ENCODE measurements at places on chromosomes 7 and 10.
A peak's percentile ranks its signal among the peaks of the same experiment; 100 is the strongest.

GRCh38 chr7:120218712-120219111, 54.3 kb upstream of the KCND2 start:
- no peak for DNase-seq

DNA sequence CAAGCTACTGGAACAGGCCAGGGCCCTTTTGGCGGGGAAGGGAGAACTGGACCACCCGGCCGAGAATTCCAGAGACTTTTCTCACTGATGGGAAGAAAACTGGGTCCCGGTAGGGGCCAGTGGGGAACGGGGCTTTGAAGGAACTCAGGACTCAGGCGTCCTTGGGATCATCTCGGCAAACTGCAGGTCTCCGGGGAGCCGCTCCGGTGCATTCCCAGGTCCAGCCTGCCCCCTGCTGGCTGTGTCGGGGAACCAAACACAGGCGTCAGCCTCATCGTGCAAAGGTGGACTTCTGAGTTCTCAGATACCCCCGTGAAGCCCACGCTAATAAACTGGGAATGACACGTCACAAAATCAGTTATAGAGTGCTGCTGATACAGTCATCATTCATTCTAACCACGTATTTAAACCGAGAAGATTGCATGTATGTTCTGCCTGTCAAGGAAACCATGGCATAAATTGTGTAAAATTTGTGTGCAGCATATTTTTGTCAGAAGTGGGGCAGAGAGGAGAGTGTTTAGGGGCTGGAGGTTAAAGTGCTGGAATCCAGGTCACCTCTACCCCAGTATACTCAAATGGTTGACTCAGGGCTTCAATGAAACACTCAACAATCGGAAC, 76.1 kb upstream of the CPXM2 start:
- peak; percentile 44 for DNase-seq

DNA sequence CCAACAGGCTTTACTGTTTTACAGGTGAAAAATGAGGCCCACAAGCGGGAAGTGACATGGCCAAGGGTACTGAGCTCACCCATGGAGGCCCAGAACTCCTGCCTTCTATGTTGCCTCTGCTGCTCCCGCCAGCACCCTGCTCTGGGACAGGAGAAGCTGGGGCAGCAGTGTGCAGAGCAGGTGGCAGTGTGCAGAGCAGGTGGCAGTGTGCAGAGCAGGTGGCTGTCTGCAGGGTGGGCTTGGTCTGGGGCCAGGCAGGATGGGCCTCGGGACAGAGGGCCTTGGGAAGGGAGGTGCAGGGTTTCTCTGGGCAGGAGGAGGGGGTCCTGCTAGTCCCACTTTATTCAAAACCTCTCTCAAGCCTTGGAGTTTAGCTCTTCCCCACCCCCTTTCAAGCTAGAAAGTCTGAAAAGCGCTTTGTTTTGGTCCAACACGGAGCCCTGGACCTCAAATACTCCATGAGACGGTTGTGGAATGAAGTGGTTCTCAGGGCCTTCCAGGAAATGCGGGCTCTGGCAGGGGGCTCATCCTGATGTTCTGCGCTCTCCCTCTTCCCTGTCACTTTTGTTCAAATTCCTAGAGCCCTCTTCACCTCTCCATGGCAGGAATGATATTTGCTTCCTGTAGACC, 26.8 kb downstream of the TSPAN15 start:
- DNase-seq, result no peak

- DNase-seq, result no peak
These were observed 70.2 kb upstream of the RAPGEF5 start for GRCh38 chr7:22427104-22427503.

GRCh38 chr7:108570146-108570755, 577 bp downstream of the DNAJB9 start:
- peak; percentile 50 for DNase-seq

- DNase-seq, result no peak
These were observed 189.4 kb upstream of the LRGUK start for GRCh38 chr7:133937786-133938185.

DNA sequence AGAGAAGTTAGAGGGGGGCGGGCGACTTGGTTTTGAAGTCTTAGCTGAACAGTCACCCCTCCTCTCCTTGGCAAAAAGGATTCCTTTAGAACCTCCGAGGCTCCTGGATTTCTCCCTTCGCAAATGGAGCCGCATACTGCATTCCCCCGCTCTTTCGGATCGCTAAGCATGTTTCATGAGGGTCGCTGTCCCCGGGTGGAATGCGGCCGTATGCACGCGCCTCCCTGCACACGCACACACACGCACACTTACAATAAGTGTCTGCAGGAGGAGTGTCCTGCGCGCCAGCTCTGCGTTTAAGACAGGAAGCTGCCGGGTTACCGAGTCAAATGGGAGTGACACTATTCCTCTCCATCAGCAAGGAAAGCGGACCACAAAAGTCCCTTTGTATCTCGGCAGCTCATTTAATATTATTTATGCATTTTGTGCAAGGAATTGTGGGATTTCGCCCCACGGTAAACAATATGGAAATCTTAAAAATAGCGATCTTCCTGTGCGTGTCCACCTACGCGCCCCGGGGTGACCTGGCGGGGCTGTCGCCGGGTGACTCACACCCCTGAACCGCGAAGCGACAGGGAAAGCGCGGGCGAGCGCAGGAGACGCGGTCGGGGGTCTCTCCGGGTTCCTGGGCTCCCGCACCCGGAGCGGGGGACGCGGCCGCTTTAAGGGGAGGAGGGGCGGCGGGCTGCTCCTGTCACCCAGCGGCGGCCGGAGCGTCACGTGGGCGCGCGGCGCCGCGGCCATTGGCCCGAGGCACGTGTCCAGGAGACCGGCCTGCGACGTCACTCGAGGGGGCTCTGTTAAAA, 988 bp upstream of the EN2 start:
- DNase-seq, result peak; percentile 13

DNA sequence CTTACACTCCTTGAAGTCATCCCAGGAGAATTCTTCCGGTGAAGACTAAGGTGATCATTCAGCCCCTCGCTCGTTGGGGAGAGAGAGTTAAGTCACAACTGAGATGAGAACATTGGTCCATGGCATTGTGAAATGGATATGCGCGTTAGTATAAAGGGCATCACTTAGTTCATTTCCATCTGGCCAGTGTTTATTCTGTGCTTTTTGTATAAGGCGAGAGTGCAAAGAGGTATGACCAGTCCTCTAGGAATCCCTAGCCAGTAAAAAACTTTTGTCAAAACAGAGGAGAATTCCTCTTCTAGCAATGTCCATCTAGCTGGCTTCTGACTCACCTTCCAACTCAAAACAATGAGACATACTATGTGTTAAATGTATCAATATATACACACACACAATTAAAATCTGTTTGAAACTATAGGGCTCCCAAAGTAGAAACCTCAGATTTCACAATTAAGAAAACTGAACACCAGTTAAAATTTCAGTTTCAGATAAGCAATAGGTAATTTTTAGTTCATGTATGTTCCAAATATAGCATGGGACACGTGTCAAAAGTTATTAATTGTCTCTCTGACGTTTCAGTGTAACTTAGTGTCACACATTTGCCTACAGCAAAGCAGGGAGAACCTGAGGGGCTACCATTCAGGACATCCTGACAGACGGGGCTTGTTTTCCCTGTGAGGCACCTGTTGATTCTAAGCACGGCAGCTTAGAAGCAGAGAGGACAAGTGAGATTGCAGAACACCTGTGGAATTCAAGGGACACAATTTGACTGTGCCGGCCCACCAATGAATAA, 158.9 kb downstream of the KLF6 start:
- no peak for DNase-seq

- DNase-seq, result no peak
These were observed 102.1 kb upstream of the SHH start for GRCh38 chr7:155914341-155914740.

DNA sequence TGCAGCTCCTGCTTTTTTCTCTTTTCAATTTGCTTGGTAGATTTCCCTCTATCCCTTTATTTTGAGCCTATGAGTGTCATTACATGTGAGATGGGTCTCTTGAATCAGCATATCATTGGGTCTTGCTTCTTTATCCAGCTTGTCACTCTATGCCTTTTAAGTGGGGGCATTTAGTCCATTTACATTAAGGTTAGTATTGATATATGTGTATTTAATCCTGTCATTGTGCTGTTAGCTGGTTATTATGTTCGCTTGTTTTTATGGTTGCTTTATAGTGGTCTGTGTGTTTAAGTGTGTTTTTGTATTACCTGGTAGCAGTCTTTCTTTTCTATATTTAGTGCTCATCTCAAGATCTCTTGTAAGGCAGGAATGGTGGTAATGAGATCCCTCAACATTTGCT, 17.0 kb downstream of the GIMAP7 start:
- no peak for DNase-seq

DNA sequence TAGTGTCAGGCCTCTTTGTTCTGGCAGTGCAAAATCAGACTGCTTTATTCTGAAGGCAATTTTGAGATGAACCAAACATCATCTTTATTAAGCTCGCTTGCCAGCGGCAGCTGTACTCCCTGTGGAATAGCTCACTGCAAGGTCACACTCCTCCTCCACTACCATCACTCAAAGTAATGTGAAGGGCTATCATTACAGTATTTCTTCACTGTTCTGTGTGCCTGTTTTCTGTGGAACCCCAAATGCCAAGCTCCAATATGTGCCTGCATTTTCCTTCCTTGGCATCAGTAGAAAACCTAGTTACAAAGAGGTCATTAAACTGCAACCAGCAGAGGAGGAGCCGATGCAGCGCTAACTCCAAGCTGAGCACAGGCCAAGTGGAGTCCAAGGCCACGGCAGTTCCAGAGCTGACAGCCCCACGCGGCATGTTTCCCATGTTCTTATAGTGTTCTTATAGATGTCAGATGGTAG, 21.4 kb downstream of the BCCIP start:
- no peak for DNase-seq

GRCh38 chr7:129906700-129907099, 46.1 kb downstream of the UBE2H start:
- no peak for DNase-seq

DNA sequence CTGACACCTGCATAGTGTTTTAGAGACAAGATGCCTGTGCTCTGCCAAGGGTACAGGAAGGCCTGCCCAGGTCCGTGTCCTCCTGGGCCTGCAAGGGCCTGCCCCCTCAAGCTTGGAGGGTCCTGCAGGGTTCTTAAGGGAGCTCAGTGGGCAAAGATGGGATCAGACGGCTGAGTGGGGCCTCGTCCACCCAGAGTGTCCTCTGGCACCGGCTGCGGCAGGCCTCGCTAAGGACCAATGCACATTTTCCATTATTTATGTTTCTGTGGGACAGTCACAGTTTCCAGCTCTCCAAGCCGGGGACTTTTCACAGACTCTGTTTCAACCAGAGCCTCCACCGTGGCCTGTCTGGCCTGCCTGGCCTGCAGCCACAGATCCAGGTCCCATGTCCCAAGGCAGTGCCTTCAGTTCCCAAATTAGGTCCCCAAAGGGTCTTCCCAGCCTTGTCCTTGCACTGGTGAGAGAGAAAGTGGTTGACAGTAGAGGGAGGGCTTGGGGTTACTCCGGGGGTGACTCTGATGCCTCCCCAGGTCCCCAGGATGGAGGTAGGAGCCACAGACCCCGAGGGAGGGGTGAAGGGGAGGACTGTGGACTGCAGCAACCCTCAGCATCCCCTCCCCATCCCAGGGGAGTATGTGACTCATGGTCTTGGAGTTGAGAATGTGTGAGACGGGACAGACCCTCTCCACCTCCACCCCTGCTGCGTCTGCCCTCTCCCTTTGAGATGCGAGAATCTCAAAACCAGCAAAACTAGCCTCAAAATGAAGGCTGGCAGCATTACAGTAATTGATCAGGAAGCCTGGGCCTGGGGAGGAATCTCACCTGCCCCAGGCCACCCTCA, 14.8 kb downstream of the MYL10 start:
- no peak for DNase-seq

DNA sequence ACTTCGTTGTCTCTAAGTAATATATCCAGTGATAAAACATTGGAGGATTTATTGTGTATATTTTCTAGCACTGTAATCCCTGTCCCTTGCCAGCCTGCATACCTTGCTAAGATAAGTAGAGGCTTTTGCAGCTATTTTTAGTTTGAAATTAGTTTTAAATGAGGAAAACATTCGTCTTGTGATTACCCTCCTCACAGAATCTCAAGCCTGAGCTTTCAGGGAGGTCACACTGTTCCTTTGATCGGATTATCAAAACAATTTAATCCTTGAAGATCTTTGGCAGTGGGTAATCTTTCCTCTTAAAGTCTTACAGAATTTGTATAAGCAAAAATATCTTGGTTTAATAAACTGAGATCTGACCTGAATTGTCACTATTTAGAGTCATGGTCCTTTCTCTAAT, 897.0 kb upstream of the CELF2 start:
- no peak for DNase-seq

DNA sequence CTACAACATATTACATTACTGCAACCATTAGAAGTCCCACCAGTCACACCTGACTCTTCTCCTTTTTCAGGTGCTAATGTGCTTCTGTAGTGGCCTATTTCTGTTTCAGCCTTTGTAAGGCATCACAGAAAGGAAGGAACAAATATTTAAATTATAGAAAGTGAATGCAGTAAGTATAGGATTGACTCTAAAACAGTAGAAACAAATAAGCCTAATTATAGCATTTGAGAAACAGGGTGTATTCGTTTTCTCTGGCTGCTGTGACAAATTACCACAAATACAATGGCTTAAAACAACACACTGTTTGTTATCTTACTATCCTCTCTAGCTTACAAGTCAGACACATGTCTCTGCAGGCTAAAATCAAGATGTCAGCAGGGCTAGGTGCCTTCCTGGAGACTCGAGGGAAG, 69.4 kb downstream of the CCSER2 start:
- DNase-seq, result no peak

DNA sequence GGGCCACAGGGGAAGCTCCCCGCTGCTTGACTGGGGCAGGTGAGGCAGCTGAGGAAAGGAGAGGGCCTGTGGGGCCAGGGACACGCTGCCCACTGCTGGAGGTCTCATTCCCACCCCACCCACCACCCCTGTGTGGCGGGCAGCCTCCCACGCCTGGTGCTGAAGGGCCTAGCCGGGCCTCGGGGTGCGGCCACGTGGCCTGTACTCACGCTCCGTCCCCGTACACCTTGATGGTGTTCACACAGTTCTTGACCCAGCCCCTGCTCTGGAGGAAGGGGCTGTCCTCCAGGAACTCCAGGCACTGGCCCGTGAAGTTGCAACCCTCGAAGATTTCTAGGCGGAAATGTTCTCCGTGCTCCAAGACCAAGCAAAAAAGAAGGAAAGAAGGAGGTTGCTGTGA, 4.0 kb downstream of the CRYGN start:
- no peak for DNase-seq

- DNase-seq, result no peak
These were observed 410.9 kb downstream of the TYW1 start for GRCh38 chr7:67407392-67408071.

DNA sequence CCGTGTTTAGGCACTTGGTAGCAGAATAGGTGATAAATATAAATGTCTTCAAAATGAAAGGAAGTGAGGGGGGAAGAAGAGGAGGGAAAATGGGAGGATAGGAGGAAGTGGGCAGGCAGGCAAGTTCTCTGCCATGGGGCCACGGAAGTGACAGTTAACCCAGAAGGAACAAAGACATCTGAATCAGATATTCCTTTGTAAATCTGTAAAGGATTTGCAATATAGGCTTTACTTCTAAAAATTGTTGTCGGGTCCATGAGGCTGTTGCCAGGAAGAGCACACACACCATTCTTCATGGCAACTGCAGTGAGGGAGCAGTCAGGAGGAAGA, 23.7 kb upstream of the RASSF4 start:
- DNase-seq, result no peak
